ENCODE measurements at places on chromosomes 13 and 19. TPM values are rescaled to one million over a fixed set of nuclear protein-coding genes. Genes with fewer than 3 reads are reported as not detected.

The RXFP2 gene
- not detected for polyA plus RNA-seq

The CEBPA gene
- polyA plus RNA-seq, result 112 TPM

The PPP1R15A gene
- polyA plus RNA-seq, result 9.3 TPM

The SIGLEC9 gene
- 3.0 TPM for polyA plus RNA-seq

The OR7C1 gene
- polyA plus RNA-seq, result not detected

The CRX gene
- 0.04 TPM for polyA plus RNA-seq

The ZNF420 gene
- 2.0 TPM for polyA plus RNA-seq

Data from liver (tissue), 10 donors.